ENCODE measurements at places on chromosomes 4 and X.

DNA sequence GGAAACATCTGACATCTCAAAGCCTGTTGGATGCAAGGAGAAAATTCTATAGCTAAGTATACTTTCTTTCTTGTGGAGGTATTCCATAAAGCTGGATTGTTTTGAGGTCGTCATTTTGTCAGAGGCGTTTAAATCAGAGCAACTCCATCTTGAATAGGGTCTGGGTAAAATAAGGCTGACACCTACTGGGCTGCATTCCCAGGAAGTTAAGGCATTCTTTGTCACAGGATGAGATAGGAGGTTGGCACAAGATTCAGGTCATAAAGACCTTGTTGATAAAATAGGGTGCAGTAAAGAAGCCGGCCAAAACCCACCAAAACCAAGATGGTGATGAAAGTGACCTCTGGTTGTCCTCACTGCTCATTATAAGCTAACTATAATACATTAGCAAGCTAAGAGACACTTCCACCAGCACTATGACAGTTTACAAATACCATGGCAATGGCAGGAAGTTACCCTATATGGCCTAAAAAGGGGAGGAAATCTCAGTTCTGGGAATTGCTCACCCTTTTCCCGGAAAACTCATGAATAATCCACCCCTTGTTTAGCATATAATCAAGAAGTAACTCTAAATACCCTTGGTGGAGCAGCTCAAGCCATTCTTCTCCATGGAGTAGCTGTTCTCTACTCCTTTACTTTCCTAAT is 11.9 kb downstream of the HSD17B13 start:
- DNase-seq = no peak

DNA sequence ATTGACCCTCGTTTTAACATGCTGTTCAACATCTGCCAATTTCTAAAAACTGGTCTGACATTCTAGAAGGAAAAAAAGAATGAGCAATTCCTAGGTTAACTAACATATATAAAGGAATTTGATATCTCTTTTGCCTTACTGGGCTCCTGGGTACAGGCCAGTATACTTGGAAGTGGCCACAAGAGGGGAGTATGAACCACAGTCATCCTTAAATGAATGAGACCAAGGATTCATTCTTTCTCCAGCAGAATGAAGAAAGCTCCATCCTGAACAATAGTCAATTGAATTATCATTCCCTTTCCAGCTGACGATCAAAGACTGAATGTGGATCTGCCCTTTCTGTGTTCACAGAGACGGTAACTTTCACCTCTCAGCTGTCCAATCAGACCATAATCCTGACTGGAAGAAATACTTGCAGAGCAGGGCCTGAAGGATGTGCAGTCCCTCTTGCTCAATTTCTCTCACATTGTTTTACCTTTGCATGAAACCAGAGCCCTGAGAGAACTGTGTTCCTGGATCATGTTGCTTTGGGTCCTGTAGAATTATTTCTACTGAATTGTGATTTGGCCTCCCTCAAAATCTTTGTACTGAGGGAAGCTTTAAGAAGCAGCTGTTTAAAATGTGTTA is 14.8 kb upstream of the SPARCL1 start:
- DNase-seq = no peak

DNA sequence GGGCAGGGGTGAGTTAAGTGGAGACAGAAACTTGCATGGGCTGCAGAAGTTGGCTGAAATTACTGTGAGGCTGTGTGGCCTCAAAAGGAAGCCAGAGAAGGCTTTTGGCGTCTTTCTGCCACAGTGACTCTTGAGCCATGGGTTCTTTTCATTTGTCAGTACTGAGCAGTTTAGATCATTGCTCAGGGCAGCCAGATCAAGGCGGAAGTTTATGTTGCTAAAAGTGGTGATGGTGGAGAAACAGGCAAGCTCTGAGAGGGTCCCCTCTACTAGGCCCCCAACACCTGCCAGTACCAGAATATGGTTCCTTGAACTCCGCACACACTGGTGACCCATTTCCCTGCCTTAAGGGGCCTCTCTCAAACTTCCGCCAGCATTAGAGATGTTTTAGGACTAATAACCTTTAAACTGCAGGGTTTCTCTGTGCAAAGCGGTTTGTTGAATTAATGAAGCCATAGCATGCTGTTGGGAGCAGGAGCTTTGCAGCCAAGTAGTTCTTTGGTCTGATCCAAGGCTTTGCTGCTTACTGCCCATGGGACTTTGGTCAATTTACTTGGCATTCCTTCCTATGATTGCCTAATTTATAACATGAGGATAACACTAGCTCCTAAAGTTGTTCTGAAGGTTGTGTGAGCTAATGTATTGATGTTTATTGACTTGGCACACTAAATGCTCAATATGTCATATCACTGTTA is 34.5 kb downstream of the RNF175 start:
- no peak for DNase-seq

DNA sequence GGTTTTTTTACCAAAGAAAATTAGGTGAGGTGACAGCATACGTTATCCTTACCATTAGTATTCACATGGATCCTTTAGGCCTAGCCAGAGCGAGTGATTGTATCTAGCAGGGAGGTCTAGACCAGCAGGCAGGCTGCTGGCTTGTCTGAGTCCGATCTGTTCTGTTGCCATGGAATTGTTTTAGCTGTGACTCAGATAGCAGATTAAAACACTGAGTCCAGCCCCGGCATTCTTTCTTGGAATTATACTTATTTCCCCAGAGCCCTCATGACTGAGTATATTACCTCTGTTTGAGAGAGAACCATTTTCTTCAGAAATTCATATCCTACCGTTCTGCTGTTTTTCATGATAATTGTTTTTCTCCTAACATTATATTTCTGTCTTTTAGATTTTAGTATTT is 37.4 kb downstream of the OCRL start:
- DNase-seq = no peak

- no peak for DNase-seq
These were observed 19.6 kb downstream of the MPP1 start for GRCh38 chrX:154785716-154786115.

GRCh38 chr4:142645475-142646108 is 200.5 kb downstream of the INPP4B start:
- DNase-seq = no peak

- DNase-seq = no peak
These were observed 338.9 kb upstream of the TECRL start for GRCh38 chr4:64747919-64748715.

DNA sequence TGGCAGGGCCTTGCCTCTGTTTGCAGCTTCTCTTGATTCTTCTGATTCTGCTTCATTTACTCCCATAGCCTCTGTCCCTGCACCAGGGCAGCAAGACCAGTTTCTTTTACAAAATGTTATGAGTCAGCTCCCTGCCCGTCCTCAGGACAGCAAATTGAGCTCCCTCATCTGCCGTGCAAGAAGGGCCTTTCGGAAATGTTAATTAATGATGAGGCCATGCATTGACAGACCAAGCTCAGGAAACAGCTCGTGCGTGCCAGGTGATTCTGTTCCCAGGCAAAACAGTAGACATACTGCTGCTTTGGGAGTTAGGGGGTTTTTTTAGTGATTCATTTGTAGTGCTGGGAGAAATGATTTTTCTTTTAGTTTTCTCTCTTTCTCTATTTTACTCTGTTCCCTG is 231.7 kb downstream of the FBXW7 start:
- DNase-seq = no peak

DNA sequence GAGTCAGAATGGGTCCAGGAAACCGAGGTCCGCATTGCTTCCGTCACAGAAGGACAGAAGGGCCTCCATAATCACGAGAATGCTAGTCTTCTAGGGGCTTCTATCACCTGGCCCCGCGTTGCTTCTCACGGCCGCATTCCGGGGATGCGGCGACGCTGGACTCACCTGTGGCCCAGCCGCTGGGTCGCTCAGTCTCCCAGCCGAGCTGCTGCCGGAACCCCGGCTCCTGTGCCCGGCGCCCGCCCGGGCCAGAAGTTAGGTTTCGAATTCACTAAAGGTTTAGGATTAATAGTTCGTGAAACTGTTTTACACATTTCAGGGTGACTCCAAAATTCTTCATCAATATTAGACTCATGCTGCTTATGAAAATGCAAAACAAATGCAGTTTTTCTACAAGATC is 31.7 kb upstream of the TMSB15A start:
- no peak for DNase-seq

GRCh38 chr4:106355193-106355592 is 13.4 kb downstream of the GIMD1 start:
- no peak for DNase-seq

GRCh38 chr4:140955641-140956040 is 177.6 kb downstream of the RNF150 start:
- DNase-seq = no peak

- no peak for DNase-seq
These were observed 28.9 kb upstream of the DSPP start for GRCh38 chr4:87579478-87579877.

- DNase-seq = no peak
These were observed 186.1 kb upstream of the PSAPL1 start for GRCh38 chr4:7620814-7621176.

GRCh38 chr4:99414401-99414800 is 20.7 kb downstream of the ADH7 start:
- DNase-seq = no peak

DNA sequence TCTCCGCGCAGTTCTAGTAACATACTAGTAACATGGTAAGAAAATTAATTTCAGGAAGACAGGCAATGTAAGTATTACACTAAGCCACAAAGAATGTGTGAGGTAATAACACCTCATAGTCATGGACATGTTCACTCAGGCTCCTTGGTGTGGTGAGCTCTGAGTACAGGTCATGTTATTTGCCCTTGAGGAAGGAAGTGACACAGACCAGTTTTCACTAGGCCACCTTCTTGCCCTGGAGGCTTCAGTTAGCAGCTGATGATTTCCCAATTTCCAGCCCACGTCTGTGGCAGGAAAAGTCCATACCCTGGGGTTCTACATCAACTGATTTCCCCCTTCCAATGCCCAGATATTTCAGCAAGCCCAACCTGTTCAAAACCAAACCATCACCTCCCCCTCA is 6.7 kb downstream of the APOO start:
- DNase-seq = no peak

DNA sequence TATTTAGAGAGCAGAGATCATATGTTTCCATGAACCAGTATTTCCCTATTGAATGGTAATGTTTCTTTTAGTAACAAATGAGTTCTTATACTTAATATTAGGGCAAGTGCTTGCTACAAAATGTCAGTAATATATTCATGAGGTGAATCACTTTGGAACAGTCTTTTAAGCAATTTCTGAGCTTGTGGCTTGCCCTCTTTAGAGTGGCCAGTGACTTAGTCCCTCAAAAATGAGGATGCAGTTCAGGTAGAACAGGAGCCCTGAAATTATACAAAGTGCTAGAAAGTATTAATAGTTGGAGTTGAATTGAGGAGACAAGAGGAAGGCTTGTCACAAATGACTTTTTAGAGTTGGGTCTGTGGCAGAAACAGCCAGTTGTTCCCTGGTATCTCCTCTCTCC is 53.4 kb upstream of the PITX2 start:
- DNase-seq = no peak

GRCh38 chr4:87018753-87019152 is 83.9 kb downstream of the AFF1 start:
- DNase-seq = no peak

DNA sequence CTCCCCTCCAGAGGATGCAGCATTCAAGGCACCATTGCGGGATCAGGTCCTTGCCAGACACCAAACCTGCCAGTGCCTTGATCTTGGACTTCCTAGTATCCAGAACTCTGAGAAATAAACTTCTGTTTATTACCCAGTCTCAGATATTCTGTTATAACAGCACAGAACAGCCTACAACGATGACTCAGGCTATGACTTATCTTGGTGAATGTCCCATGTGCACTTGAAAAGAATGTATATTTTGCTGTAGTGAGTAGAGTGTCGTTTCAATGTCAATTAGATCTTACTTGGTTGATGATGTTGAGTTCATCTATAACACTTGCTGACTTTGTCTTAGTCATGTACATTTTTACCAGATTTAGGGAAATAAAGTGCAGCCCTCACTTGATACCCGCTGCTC is 34.5 kb upstream of the PGRMC1 start:
- no peak for DNase-seq

DNA sequence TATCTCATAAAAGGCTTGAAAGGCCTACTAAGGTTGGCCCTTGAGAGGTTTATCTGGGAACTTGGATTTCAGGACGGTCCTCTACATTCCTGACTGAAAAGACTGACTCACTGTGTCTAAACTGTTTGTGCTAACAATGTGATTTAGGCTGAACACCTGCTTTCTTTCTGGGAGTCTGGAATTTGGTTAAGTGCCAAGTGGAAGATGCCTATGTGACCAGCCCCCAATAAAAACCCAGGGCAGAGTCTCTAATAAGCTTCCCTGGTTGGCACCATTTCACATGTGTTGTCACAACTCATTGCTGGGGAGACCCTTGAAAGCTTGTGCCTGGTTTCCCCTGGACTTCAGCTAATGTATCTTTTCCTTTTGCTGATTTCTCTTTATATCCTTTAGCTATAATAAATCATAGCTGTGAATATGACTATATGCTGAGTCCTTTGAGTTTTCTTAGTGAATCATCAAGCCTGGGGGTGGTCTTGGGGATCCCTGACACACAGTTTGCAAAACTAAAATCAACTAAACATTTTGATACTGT is 55.1 kb downstream of the GPR82 start:
- DNase-seq = no peak

- no peak for DNase-seq
These were observed 105.1 kb upstream of the LIMCH1 start for GRCh38 chr4:41432881-41433280.

DNA sequence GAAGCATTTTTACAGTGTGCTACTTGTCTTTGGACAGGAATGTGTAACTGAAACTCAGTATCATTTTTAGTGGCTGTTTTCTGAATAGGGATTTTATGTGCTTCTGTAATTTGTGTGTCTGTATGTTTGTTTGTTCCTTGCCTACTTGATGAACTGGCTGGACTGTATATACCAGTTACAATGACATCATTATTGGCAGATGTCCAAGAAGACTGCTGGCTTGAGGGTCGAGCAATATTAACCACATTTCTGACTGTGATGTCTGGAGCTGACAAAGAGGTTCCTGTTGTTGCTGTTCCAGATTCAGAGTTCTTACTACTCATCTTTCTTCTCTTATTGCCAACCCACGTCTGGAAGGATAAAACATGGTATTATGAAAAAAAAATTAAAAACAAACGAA is 33.0 kb downstream of the HDX start:
- no peak for DNase-seq

DNA sequence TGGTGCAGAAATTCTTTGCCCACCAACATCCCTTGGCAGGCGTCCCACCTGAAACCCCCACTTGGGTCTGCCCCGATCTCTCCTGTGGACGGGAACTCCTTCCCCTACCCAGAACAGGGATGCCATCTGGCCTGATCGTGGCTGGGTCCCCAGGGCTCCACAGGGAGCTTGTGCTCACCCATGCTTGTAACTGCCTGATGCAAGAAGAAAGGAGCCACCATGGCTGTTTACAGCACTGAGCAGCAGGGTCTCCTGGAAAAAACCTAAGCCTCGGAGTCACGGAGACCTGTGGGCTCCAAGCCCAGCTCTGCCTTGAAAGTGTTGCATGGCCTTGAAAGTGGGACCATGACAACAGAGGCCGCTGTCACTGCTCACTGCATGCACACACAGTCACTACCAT is 101.5 kb upstream of the AFAP1 start:
- no peak for DNase-seq

- no peak for DNase-seq
These were observed 18.5 kb upstream of the DRD5 start for GRCh38 chr4:9762823-9763475.

GRCh38 chr4:129561886-129562671 is 466.1 kb downstream of the C4orf33 start:
- DNase-seq = no peak

All from activated CD4-positive, alpha-beta T cell treated with anti-CD3 and anti-CD28 coated beads for 24 hours (primary cell).